Stimulated activated CD8-positive, alpha-beta memory T cell treated with anti-CD3 and anti-CD28 coated beads, Interleukin-12 subunit alpha, Interleukin-12 subunit beta, amount 100 ng/mL, for 1 hour (primary cell): ENCODE measurements at places on chromosomes 1 and 21.
A peak's percentile ranks its signal among the peaks of the same experiment; 100 is the strongest.

- DNase-seq, result no peak
Observed at GRCh38 chr21:39601187-39601928, 11.4 kb upstream of the B3GALT5 start.

DNA sequence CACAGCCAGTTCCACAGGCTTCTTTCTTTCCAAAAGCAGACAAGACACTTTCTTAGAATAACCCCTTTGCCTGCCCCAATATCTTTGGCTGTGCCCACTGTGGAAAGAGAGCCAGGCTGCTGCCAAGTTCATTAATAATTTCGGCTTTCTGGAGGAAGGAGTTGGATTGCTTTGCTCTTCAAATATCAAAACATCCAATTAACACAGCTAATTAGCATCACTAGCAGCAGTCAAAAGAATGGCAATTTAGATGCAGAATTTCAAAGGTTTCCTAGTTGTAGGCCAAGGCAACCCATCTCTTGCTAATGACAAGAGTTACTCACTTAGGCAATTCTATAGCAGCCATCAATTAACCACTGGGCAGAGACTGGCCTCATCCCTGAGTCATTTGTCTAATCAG, 91.0 kb upstream of the SPATA6 start:
- no peak for DNase-seq

DNA sequence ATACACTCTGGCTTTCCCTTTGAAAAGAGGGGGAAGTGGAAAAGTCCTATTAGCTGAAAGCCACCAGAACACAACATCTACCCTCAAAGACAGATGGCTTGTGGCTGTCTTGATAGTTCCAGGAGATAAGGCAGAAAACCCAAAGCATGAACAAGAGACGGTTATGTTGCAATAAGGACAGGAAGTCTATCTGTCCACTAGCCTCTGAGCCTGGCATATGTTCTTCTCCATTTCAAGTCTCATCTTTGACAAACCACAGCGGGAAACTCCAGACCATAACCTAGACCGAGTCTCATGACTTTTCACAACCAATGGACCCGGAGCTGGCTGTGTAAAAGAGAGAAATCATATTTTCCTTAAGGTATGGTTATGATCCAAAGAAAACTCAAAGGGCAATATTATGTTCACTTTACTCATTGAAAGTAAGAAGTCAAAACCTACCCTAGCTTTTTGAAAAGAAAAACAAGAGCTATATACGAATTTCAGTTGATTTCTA, 33.8 kb downstream of the DUSP10 start:
- DNase-seq, result peak; percentile 20

- no peak for DNase-seq
Observed at GRCh38 chr1:75587692-75588091, 23.2 kb downstream of the SLC44A5 start.

GRCh38 chr1:239722035-239722434, 335.7 kb downstream of the CHRM3 start:
- DNase-seq, result no peak

DNA sequence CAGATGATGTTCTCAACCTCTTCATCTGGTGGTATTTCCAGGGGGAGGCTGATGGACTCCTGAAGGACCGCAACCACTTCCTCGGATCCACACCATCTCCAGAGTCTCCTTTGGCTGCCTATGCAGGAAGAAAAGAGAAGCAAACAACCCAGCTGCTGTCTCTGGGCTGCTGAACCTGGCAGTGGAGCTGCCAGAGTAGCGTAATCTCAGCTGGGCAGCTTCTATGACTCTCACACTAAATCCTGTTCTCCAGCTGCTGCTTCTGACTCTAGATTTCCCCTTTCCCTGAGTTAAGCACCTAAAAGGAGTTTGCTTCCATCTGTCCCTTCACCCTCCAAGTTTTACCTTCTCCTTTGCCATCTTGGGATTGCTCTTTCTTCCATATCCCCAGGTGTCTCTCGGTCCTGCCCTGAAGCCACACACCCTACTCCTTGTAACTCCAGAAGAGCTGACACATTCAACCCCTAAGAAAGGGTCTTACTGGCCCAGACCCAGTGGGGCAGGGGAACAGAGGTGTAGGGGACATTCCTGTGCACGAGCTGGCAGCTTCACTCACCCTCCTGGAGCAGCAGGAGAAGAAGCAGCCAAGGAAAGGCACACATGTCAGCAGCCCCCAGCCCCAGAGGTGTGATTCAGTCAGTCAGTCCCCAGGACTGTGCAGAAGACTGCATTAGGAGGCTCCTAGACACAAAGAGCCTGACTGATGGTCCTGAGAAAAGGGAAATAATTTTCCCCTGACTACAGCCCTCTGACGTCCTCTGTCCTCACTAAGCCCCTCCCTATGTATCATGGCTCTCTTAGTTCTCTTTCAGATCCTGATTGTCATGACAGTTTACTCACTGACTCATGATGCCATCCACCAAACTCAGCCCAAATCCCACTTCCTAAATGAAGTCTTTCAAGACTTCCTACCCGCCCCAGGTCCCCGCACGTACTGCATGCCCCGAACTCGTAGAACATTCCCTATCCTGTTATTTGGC, at the start of gene SLAMF9:
SLAMF9 (minus strand) TSS at position 702 of the 980 bp plus-strand sequence; CDS start at position 602, 100 bp downstream.
- DNase-seq, result no peak

- no peak for DNase-seq
Observed at GRCh38 chr21:28767523-28767922, 225.2 kb downstream of the LTN1 start.

DNA sequence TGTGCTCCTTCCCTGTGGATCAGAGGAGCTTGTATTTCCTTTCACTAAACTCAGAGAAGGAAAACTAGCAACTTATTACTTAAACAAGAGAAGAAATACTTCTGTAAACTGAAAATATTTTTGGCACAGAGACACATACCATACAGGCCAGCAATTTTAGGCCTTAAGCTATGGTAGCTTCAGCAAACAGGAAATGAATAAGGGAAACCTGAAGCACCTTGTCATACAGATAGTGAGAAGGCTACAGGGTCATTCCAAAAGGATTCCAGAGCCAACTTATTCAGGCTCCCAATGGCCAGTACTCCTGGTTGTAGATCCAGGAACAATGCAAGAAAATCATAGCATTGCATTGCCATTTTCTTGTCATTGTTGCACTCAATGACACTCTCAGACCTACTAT, 9.1 kb upstream of the KYAT3 start:
- DNase-seq, result no peak

GRCh38 chr1:243850202-243850451, at the start of gene AKT3:
Gene AKT3, minus strand, starts transcription at chr1:243850243. Its CDS starts 7,073 bp downstream, at chr1:243843170.
- peak; percentile 72 for DNase-seq

DNA sequence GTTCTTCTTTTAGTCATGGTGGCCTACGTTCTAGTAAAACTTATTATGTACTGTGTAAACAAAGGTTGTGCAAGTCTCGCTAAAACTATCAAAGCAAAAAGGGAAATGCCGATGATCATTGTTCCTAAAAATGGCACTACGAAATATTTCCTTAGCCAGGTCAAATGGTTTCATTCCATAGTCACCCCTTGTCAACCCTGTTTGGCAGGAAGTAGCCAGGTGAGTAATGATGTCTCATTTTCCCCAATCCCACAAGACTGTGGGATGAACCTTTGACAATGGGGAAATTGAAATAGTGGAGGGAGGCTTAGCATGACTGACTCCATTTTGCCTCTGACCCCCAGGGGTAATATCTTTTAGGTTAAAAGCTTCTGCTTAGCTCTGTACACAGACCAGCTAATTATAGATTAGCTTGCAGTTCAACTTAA, 5.6 kb upstream of the REN start:
- DNase-seq, result no peak

DNA sequence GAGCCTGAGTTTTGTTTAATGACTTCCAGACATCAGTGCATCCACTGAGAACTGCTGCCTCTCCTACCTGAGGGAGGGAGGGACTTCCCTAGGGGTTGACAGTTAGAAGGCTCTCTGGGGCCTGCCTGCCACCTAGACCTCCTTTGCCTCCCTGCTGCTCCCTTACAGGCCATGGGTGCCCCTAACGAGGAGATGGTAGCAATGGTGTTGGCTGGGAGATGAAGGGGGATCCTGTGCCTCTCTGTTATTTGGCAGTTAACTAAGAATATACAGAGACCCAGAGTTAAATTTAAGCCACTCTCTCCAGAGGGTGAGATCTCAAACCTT, 66.1 kb downstream of the UBE2U start:
- no peak for DNase-seq

- DNase-seq, result no peak
Observed at GRCh38 chr1:191831572-191831971, 326.7 kb upstream of the RGS18 start.

- DNase-seq, result no peak
Observed at GRCh38 chr21:38725196-38726157, 80.3 kb upstream of the ETS2 start.

- no peak for DNase-seq
Observed at GRCh38 chr1:200739702-200740570, 1.2 kb downstream of the CAMSAP2 start.

DNA sequence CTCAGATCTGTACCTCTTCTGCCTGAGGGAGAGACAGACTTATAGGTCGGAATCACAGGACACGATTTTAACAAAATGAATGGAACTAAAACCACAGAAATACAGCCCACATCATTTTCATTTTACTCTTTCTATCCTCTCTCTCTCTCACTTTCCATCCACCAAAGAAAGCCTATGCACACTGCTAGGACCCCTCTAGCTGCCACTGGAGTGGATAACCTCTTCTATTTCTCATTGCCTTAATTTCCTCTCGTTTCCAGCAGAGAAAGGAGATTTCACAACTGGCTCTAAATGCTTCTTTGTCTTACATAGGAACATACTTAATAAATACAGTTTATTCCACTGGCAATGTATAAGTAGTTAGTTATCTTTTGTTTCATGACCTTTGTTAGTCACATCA, 867.8 kb upstream of the ADGRL4 start:
- DNase-seq, result no peak

DNA sequence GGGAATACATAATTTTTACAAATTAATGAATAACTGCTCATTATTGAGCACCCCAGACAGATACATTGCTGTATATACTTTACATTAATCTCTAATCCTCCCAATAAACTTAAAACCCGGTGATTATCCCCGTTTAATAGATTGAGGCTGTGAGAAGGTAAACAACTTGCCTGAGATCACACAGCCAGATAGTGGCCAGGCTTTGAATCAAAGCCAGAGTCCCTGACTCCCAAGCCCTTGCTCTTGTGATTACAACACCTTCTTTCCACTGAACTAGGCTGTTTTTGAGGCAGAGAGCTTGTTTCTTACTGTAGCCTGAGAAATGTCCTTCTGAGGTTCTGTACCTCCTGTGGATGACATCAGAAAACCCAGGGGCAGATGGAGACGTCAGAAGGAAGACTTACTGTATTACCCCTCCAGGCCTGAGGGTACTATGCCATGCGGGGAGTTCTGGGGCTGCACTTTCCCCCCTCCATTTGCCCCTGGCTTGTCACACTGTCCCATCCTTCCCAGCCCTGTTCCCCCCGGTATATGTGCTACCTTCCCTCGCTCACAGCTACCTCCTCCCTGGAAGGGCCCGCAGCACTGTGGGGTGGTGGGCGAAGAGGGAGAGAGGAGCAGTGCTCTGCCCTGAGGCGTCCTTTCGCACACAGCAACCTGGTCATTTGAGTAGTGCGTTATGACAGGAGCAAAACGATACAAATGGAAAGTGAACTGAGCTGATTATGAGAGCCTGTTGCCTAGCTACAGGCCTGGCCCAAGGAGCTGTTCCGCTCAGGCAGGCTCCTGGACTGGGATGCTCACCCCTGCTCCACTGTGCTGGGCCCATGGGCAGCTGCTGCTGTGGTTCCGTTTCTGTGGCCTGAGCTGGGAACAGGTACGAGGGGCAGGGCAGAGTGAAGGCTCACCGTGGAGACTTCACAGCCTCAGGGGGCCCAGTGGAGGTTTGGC, 4.6 kb downstream of the KCNC4 start:
- no peak for DNase-seq

- DNase-seq, result no peak
Observed at GRCh38 chr1:94920061-94920460, 6.8 kb downstream of the CNN3 start.

- no peak for DNase-seq
Observed at GRCh38 chr1:230144010-230144614, 77.1 kb downstream of the GALNT2 start.

GRCh38 chr1:50438945-50439344, 15.7 kb upstream of the DMRTA2 start:
- DNase-seq, result no peak

- DNase-seq, result no peak
Observed at GRCh38 chr1:180248176-180248575, 18.1 kb downstream of the LHX4 start.

DNA sequence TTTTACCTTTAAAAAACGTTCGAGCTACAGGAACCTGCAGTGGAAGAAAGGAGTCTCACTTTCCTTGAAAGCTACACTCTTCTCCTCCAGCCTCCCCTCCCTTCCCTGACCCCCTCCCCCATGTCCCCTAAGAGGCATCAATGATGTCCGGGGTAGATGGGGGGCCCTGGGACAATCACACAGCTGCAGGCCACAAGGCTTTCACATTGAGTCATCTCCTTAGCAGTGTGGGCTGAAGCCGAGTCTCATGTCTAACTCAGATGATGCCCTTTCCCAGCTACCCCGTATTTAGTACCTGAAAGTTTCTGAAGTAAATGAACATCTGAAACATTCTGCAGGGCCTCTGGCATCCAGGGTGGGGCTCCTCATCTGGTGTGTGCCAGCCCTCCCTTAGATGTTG, 6.3 kb upstream of the GPR25 start:
- no peak for DNase-seq

GRCh38 chr1:50940291-50940690, 19.8 kb downstream of the FAF1 start:
- no peak for DNase-seq

DNA sequence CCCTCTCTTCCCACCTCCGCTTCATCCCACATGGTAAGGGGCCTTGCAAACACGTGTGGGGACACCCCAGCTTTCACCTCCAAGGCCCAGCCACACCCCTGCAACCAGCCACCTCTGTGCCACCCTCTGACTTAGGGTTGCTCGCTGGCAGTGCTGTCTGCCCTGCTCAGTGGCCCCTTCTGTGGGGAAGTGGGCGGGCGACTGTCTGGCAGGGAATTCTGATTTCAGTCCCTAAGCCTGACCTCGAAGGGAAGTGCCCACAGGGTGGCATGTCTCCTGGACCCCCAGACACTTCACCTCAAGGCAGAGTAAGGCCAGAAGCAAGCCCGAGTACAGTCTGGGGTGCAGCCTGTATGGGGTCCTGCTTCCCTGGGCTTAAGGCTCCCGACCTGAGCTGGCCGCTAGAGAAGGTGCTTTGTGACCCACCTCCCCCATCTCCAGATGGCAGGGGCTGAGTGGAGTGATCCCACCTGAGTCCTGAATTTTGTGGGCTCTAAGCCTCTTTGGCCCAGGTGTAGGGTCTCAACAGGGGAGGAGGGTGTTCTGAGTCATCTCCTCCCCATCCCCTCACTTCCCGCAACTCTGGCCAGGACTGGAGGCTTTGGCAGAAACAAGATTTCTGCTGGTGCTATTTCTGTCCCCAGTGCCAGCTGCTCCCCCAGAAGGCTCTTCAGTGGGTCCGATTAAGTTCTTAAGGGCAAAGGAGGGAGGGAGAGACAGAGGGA, 7.0 kb downstream of the RD3 start:
- no peak for DNase-seq

DNA sequence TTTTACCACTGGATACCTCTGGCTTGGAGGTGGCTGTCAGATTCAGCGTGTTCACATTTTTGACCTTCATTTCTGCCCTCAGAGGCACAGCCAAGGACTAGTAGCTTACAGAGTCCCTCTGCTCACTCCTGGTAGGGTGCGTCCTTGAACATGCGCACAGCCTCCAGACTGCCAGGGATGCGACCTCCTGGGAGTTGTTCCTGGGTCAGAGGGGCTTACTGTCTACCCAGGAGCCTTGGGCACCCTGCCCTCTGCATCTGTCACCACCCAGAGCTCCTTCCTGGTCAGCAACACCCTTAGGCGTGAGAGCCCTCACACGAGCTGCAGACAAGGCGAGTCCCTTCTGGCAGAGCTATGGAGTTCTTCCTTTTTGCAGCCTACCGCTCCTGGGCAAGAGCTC, 1.7 kb downstream of the SLX9 start:
- DNase-seq, result no peak
